ENCODE measurements at places on chromosomes 7 and 10.

GRCh38 chr10:18204039-18204835 is 64.0 kb downstream of the CACNB2 start:
- DNase-seq = no peak

- no peak for DNase-seq
Measured at GRCh38 chr10:113751181-113751732, at the start of gene PLEKHS1. PLEKHS1 (plus strand) TSS chr10:113751682; CDS start chr10:113755278, 3,596 bp downstream.

DNA sequence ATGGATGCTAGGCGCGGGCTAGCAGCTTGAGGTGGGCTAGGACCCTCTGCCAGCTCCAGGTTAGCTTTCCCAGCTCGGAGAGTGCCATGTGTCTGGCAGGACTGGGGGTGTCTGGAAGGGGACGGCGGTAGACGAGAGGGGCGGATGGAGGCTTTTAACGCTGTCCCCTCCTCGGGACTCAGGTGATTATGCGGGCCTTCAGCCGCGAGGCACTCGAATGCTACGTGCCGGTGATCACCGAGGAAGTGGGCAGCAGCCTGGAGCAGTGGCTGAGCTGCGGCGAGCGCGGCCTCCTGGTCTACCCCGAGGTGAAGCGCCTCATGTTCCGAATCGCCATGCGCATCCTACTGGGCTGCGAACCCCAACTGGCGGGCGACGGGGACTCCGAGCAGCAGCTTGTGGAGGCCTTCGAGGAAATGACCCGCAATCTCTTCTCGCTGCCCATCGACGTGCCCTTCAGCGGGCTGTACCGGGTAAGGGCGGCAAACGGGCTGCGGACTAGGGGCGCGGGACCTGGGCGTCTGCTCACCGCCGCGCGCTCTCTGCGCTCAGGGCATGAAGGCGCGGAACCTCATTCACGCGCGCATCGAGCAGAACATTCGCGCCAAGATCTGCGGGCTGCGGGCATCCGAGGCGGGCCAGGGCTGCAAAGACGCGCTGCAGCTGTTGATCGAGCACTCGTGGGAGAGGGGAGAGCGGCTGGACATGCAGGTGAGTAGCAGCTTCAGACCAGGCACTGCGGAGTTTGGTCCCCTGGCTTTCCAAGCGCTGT is 1.1 kb downstream of the CYP26A1 start:
- DNase-seq = no peak

- no peak for DNase-seq
Measured at GRCh38 chr7:21146642-21147423, 281.1 kb upstream of the SP4 start.

All from NCI-H1105 (cell line).